GM13977 (cell line): ENCODE measurements at places on chromosomes 16 and 17.

- DNase-seq = peak; percentile 78
These were observed 300.6 kb downstream of the SOX9 start for GRCh38 chr17:72421128-72422092.

DNA sequence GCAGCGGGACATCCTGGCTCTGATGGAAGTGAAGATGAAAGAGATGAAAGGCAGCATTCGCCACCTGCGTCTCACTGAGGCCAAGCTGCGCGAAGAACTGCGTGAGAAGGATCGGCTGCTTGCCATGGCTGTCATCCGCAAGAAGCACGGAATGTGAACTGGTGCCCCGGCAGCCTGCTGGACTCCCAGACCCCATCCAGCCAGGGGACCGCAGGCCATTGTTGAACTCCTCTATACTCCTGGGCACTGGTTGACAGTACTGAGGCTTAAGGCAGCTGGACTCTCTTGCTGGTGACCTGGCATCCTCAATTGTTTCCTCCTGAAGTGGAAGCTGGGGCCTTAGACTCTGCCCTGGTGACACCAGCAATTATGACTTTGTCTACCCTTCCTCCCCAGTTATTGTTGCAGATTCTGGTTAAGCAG, 1.2 kb downstream of the THAP11 start:
- no peak for DNase-seq

DNA sequence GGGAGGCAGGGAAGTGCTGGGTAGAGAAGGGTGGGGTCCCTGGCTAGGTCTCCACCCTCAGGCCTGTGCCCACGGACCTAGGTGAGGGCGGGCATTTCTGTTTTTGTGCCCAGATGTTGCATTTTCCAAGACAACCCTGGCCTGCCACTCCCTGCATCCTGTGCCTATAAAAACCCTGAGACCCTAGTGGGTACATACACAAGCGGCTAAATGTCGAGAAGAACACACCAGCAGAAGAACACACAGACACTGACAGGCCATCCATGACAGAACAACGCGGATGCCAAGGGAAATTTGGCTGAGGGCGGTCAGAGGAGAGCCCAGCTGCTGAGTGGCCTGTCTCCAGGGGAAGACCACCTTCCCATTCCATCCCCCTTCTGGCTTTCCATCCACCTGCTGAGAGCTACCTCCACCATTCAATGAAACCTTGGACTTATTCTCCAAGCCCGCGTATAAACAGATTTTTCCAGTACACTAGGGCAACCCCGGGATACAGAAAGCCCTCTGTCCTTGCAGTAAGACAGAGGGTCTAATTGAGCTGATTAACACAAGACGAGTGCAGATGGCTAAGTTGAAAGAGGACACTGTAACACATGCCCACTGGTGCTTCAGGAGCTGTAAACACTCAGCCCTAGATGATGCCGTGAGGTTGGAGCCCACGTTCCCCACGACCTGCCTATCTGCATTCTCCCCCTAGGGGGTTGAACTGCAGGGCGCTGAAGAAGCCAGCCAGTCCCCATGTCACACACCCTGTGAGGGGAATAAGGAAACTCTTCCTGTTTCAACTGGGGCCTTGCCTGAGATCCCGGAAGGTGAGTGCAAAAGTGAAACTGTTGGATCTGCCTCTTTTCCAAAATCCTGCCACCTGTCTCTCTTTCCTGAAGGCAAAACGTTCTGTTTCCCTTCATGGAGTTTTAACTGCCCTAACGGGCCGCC, 147.2 kb upstream of the COX10 start:
- DNase-seq = no peak

DNA sequence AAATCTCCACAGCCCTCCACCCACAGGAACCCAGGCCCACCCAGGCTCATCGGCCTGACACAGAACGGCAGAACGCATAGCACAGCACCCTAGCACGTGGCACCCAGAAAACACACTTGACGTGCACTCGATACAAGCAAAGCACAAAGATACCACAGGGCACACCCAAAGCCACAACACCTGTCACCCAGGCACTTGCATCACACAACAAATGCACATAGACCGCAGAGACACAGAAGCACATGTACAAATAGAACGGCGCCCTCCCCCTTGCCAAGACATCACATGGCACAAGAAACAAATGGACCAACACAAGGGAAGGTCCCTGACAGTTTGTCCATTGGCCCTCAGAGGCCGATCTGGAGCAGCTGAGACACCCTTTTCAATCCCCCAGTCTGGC, 147.7 kb upstream of the WSCD1 start:
- no peak for DNase-seq

- DNase-seq = no peak
These were observed 26.9 kb upstream of the TENT4B start for GRCh38 chr16:50126183-50126582.

DNA sequence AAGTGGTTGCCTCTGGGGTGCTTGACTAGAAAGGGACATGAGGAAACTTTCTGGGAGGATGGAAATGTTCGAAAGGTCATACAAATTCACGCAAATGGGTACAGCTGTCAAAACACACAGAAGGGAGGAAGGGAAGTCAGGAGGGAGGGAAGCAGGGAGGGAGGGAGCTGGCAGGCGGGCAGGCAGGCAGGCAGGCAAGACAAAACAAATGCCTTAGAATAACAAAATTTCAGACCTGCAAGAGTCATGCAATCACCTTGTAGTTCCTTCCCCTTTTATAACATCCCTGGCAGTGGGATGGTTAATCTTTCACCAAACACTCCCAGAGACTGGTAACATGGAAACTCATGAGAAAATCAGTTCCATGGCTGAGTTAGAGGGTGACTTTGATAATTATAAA, 189.2 kb downstream of the STX8 start:
- no peak for DNase-seq

DNA sequence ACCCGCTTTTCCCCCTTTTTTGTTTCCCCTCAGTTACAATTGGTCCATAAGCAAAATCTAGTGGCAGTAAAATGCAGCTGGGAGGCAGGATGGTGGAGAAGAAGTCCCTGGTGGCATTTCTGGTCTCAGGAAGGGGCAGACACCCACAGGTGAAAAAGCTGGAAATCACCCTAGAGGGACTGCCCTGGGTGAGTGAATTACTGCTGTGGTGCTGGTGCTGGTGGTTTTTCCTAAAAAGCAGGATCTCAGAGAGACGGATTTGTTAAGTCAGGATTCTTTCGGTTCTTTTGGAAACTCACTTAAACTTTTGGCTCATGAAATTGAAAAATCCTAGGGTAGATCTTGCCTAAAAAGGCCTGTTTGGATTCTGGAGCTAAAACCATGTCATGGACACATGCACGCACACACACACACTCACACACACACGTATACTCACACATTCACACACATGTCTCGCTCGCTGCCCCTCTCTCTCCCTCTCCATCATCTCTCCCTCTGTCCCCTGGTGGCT, 65.8 kb downstream of the NKD1 start:
- no peak for DNase-seq

DNA sequence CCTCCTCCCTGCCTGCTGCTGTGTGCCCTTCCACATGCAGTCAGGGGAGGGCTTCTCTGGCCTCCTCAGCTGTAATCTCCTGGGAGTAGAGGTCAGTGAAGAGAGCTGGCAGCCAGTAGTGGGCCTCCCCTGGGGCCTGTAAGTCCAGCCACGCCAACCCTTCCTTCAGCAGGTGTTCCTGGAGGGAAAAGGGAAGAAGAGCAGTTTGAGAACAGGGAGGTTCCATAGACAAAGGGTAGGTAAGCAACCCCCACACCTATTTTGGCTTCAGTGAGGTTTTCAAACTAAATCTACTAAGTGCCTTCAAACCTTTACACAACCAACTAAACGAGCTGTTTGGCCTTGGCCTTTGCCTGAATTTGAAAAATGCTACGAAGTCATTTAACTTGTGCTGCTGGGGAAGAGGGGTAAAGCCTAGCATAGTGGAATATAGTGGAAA, 14.2 kb downstream of the SNF8 start:
- no peak for DNase-seq

GRCh38 chr16:3909791-3910583, 29.5 kb upstream of the CREBBP start:
- DNase-seq = no peak

GRCh38 chr16:6204945-6205344, 1107.3 kb upstream of the EEF2KMT start:
- DNase-seq = no peak

DNA sequence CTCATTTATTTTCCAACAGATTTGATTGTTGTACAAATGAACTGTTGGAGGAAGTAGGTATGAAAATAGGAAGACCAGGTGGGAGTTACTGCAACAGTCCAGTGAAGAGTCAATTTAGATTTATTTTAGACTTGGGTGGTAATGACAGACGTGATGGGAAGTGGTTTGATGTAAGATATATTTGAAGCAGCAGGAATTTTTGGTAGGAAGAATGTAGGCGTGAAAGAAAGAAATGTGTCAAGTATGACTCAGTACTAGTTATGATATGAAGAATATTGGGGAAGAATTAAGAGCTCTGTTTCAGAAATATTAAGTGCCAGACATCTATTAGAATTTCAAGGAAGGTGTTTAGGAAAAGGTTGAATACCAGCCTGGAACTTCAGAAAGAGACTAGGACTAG, 247.9 kb upstream of the AXIN2 start:
- no peak for DNase-seq

GRCh38 chr16:87437327-87437726, 45.2 kb downstream of the MAP1LC3B start:
- DNase-seq = no peak

- no peak for DNase-seq
These were observed 12.3 kb upstream of the CDH1 start for GRCh38 chr16:68724797-68725196.

- DNase-seq = peak; percentile 49
These were observed 172.9 kb downstream of the STX8 start for GRCh38 chr17:9402590-9403199.

- peak; percentile 96 for DNase-seq
These were observed at the start of gene RPL38 for GRCh38 chr17:74203439-74204240. TSS of gene RPL38 (plus strand) at chr17:74203678. CDS start at chr17:74203956, 278 bp downstream.

GRCh38 chr17:76784926-76785325, 47.0 kb downstream of the MFSD11 start:
- no peak for DNase-seq

DNA sequence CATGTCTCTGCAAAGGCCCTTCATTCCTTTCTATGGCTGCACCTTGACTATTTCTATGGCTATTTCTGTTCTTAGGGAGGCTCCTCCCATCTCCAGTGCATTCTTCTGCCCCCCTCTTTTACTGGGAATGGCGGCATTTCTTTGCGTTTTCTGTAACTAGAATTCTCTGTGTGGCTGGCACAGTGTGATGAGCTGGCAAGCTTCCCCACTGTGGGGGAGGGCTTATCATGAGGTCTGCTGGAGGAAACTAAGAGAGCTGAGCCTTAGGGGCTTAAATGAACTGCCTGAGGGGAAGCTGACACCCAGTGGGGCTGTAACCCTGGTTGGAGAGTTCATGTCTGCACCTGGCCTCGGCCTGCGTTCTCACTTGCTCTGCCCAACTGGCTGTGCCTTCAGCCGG, 1.5 kb upstream of the CARD14 start:
- no peak for DNase-seq

- DNase-seq = no peak
These were observed 17.2 kb downstream of the TMEM114 start for GRCh38 chr16:8572919-8573724.

DNA sequence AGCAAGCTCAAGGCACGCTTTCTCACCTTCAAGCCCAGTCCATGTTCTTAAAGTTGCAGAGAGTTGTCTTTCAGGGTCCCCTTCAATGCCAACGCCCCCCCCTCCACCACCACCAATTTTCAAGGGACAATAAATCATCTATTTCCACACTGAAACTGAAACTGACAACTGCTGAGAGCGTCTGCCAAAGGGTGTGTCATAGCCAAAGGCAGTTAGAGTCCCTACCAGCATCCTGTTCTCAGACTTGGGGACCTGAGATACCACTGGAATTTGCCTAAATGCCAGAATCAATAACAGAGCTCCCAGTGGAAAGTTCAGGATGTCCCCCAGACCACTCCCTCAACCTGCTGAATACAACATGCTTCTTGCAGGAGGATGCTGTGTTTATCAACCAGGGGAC, 133.2 kb upstream of the SOX9 start:
- DNase-seq = no peak

- no peak for DNase-seq
These were observed 42.7 kb upstream of the CORO6 start for GRCh38 chr17:29665481-29665810.

- peak; percentile 25 for DNase-seq
These were observed 6.7 kb downstream of the ERI2 start for GRCh38 chr16:20799599-20799998.

DNA sequence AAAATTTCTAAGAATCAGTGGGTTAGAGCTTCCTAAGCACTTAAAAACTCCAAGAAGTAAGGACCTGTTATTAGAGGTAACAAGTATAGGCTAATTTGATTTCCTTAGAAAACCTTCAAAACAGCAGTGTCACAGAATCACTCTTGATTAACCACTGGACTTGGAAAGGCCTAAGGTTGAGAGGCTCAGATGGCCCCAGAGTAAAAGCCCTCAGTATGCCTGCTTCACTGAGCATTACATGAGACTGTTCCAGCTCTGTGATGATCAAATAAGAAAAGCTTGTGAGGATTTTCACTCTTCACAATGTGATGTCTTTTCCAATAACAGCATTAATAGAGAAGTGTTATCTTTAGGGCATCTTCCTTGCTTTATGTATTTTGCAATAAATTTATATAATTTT, 509.2 kb upstream of the HSBP1 start:
- DNase-seq = no peak

DNA sequence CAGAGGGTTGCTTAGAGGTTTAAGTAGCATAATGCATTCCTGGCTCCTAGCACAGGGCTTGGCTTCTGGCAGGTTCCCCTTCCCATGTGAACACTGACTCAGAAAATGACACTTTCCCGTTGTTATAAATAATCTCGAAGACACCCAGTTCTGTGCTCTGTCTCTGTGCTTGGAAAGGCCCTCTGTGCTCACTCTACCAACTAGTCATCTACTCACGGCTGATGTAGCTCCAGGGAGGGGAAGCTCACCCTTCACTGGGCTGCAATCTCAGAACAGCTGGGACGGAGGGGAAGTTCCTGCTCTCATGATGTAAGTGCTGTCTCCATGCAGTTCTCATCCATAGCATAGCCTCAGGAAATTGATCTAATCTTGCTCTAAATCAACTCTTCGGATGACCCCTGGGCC, 230.5 kb upstream of the ASIC2 start:
- DNase-seq = peak; percentile 29

- DNase-seq = peak; percentile 65
These were observed 17.1 kb downstream of the SPG7 start for GRCh38 chr16:89525146-89525913.

DNA sequence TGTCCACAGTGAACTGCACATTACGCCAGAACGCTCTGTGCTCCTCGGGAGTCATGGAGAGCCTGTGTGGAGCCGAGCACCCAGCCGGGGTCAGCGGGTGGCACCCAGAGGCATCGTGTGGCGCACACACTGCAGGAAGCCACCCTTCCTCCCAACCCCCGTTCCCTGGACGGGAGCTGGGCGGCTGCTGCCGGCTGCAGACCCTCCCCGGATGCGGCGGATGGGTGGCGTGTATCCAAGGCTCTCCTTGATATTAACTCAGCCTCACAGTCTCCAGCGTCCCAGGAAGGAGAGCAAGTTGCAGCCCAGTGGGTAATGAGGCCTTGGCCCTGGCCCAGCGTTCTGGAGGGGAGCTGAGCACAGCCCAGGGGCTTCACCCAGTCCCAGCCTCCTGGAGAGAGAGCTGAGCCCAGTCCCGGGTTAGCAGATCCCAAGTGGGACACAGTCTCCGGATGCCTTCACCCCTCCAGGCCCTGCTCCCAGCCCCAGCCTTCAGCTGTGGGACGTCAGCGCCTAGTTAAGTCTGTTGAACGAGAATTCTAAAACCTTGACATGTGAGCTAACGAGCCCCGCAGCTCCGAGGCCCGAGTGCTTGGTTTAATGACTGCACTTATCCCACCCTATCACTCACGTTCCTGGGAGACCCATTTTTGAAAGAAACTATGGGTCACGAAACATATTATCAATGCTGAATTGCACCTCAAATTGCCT, 86.6 kb downstream of the TBC1D16 start:
- DNase-seq = no peak
